Peyer's patch (tissue), 4 donors: ENCODE measurements at places on chromosomes 3 and 15. TPM values are rescaled to one million over a fixed set of nuclear protein-coding genes. Genes with fewer than 3 reads are reported as not detected.

DNA sequence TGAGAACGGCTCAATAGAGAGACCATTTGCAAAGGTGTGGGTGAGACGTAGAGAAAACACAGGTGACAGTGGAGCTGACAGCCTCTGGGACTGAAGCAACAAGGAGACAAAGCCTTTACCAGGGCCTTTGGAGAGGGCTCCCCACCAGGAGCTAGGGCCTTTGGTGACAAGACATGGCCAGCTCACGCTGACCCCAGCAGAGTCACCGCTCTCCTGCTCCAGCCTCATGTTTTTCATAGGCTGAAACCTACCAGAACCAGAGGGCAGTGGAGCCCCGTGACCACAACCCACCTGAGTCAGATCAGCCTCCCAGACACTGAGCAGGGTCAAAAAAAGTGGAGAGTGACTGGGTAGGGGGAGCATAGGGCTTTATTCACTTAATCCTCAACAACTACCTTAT lies 214.7 kb downstream of the SHQ1 start:
- no peaks in the 10 kb centered on the region for H3K4me1 ChIP-seq
- no peak overlapping the region for H3K27ac ChIP-seq
- H3K27me3 ChIP-seq: no peaks in the 10 kb centered on the region
- no peak for DNase-seq
- no peaks in the 10 kb centered on the region for H3K36me3 ChIP-seq

GRCh38 chr15:75697523-75697922 lies 15.1 kb downstream of the CSPG4 start:
- H3K4me1 ChIP-seq: no peaks in the 10 kb centered on the region
- H3K27ac ChIP-seq: peak overlapping the region; percentile 80
- no peak for DNase-seq
- H3K4me3 ChIP-seq: no peak overlapping the region
- H3K36me3 ChIP-seq: no peaks in the 10 kb centered on the region

DNA sequence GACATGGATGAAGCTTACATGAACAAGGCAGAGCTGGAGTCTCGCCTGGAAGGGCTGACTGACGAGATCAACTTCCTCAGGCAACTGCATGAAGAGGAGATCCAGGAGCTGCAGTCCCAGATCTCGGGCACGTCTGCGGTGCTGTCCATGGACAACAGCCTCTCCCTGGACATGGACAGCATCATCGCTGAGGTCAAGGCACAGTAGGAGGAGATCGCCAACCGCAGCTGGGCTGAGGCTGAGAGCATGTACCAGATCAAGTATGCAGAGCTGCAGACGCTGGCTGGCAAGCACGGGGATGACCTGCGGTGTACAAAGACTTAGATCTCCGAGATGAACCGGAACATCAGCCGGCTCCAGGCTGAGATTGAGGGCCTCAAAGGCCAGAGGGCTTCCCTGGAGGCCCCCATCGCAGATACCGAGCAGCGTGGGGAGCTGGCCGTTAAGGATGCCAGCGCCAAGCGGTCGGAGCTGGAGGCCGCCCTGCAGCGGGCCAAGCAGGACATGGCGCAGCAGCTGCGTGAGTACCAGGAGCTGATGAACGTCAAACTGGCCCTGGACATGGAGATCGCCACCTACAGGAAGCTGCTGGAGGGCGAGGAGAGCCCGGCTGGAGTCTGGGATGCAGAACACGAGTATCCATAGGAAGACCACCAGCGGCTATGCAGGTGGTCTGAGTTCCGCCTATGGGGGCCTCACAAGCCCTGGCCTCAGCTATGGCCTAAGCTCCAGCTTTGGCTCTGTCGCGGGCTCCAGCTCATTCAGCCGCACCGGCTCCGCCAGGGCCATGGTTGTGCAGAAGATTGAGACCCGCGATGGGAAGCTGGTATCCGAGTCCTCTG lies 77.6 kb downstream of the CLDN11 start:
- no peak for DNase-seq
- no peak overlapping the region for H3K4me3 ChIP-seq
- H3K27ac ChIP-seq: no peak overlapping the region
- H3K27me3 ChIP-seq: no peaks in the 10 kb centered on the region

GRCh38 chr3:156256945-156257344 lies 136.6 kb downstream of the KCNAB1 start:
- H3K27me3 ChIP-seq: no peaks in the 10 kb centered on the region
- H3K27ac ChIP-seq: no peak overlapping the region
- H3K4me3 ChIP-seq: no peak overlapping the region
- H3K36me3 ChIP-seq: no peaks in the 10 kb centered on the region
- no peaks in the 10 kb centered on the region for H3K4me1 ChIP-seq

DNA sequence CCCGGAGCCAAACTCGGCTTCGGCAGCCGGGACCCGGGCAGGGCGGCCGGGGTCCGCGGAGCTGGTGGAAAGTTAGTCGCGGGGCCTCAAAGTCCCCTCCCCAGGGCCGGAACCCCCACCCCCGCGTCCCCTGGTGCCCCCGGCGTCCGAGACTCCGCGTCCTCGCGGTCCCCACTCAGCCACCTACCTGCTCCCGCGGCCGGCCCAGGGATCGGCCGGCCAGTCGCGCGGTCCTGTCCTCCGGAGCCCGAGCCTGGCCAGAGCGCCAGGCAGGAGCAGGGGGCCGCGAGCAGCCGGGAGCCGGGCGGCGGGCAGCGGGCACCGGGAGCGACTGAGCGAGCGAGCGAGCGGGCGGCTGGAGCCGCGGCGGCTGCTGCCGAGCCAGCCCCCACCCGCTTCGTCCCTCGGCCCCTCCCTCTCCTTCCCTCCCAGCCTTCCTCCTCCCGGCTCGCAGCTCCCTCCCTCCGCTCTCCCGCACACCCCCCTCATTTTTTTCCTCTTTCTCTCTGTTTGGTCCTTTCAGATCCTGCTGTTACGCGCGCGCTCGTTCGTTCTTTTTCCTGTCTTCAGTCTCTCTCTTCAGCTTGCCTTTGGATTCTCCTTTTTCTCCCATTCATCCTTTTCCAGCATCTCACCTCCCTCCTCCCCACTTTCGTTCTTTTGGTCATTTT lies at the start of gene MEGF11:
Gene MEGF11 (minus strand): TSS at position 333 of the 671 bp plus-strand sequence. CDS start 125,347 bp downstream, outside the sequence.
- peaks cover 3% of the 10 kb centered on the region for H3K4me1 ChIP-seq
- no peaks in the 10 kb centered on the region for H3K36me3 ChIP-seq
- H3K4me3 ChIP-seq: peak within 1 kb of the TSS; percentile 55
- no peak for DNase-seq
- H3K27me3 ChIP-seq: peaks cover 33% of the 10 kb centered on the region

DNA sequence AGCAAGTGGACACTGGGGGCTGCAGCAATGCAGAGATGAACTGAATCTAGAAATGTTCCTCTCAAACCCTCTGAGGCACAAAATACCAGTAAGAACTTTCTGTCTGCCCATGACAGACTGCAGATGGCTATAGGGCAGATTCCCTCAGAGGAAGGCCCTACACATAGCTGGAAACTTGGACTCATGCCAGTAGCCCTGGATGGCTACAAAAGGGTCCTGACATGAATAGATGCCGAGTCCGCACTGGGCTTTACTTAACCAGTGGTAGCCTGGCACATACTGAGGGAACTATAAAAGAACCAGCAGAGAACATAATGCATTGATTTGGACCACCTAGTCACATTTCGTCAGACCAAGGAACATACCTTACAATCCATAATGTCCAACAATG lies 66.7 kb downstream of the C3orf80 start:
- no peaks in the 10 kb centered on the region for H3K36me3 ChIP-seq
- H3K27me3 ChIP-seq: no peaks in the 10 kb centered on the region
- H3K4me1 ChIP-seq: no peaks in the 10 kb centered on the region
- no peak overlapping the region for H3K4me3 ChIP-seq

GRCh38 chr3:52118156-52118875 lies 35.9 kb downstream of the POC1A start:
- no peak for DNase-seq
- no peaks in the 10 kb centered on the region for H3K4me1 ChIP-seq
- no peak overlapping the region for H3K4me3 ChIP-seq

DNA sequence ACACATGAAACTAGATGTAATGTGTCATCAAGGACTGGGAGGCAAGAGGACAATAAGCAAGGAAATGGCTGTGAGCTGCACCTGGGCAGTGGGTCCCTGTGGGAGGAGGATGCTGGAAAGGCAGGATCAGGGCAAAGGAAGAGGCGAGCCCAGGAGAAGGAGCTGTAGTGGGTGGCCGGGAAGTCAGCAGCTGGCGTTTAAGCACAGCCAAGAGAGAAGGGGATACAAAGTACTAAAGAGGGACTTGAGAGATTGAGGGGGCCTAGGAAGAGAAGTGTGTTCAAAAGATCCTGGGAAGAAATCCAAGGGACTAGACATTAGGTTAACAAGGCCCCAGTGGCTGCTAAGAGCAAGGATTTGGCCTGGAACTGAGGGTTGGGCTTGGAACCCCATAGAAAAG lies 188.5 kb upstream of the SLC24A5 start:
- H3K27me3 ChIP-seq: no peaks in the 10 kb centered on the region
- H3K4me1 ChIP-seq: no peaks in the 10 kb centered on the region
- H3K27ac ChIP-seq: no peak overlapping the region

GRCh38 chr15:85753261-85753660 lies 41.5 kb downstream of the KLHL25 start:
- H3K4me3 ChIP-seq: no peak overlapping the region
- H3K36me3 ChIP-seq: no peaks in the 10 kb centered on the region
- no peaks in the 10 kb centered on the region for H3K4me1 ChIP-seq
- peak; percentile 11 for DNase-seq

TIMP4 gene
- total RNA-seq: 5.1 TPM

PPCDC gene
- 21.0 TPM for total RNA-seq

CD86 gene
- total RNA-seq: 10.7 TPM

GP5 gene
- not detected for total RNA-seq

ZNF80 gene
- total RNA-seq: not detected

WWTR1 gene
- 21.4 TPM for total RNA-seq

MYRIP gene
- 7.2 TPM for total RNA-seq
